Brain microvascular endothelial cell (primary cell): ENCODE measurements at places on chromosomes 12 and 14.

GRCh38 chr14:105074601-105075053, 9.4 kb upstream of the GPR132 start:
- no peak for DNase-seq

- DNase-seq = peak; percentile 62
These were observed 225.2 kb downstream of the CCER1 start for GRCh38 chr12:90729736-90730135.

- DNase-seq = no peak
These were observed 162.7 kb downstream of the ZFP36L1 start for GRCh38 chr14:68630081-68630571.

- DNase-seq = no peak
These were observed 44.9 kb upstream of the CLMN start for GRCh38 chr14:95364481-95365209.

- peak; percentile 87 for DNase-seq
These were observed 37.8 kb upstream of the LRRC10 start for GRCh38 chr12:69648476-69648875.

GRCh38 chr14:67641902-67642749, 22.4 kb downstream of the ARG2 start:
- DNase-seq = no peak

DNA sequence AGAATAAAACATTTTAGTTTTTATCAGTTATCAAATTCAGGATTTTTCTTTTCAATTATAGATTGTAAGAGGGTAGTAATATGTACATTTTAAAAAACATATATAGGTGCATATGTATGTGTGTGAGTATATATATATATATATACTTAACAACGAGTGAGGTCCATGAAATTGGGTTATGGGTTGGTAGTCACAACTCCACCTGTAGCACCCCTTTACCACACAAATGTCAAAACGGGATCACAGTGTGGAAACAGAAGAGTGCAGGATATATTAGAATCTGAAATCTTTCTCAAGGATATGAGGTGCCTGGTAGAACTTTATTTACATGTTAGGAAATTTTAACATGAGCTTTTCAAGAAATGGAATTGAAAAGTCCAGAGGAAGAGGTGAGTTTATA, 31.3 kb downstream of the MIA2 start:
- DNase-seq = peak; percentile 20

GRCh38 chr12:49000346-49000745, 1.2 kb upstream of the DDN start:
- DNase-seq = no peak

DNA sequence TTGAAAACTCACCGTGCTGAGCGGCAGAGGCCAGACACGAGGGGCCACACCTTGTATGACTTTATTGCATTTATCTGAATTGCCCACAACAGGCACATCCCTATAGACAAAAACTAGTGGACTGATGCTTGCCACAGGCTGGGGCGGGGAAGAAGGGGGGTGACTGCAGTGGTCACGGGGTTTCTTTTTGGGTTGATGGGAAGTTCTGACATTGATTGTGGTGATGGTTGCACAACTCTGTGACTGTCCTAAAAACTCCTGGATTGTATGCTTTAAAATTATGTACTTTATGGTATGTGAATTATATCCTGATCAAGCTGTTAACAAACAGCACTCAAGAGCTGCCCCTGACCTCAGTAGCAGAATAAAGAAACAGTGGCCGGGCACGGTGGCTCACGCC, 25.7 kb downstream of the DHX37 start:
- DNase-seq = no peak

DNA sequence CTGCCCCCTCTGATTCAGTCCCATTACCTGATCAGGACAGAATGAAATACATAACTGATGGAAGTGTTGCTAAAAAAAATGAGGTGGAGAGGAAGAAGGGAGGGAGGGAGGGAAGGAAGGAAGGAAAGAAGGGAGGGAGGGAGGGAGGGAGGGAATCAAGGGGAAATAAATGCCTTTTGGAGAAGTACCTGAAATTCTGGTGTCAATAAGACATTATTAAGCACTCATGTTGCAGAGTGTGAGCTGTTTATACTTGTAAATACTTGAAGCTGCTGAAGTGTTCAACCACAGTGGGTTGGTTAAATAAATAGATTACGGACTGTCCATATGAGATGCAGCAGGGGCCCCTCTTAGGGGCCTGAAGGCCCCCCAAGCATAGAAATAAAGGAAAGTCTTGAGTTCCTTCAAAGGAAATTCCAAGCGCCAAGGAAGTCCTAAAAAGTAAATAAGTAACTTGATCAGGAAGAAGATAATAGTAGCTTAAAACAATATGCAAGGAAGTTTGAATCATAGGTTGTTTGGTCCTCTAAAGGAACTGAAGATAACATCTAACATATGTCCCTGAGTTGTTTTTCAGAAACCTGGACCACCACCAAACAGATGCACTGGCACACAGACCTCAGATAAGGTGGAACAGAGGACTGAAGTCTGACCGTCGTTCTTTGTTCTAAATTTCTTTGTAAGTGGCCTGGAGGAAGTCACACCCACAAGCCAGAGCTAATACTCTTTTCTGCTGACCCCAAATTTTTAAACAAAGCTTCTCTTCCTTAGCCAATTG, 110.8 kb downstream of the SEC23A start:
- DNase-seq = no peak

- DNase-seq = peak; percentile 34
These were observed at the start of gene PAX9 for GRCh38 chr14:36661506-36662257. TSS of gene PAX9 (plus strand) at chr14:36661860. CDS start at chr14:36662090, 230 bp downstream.

GRCh38 chr14:68145539-68145938, 326.0 kb downstream of the RAD51B start:
- no peak for DNase-seq

- DNase-seq = no peak
These were observed 42.5 kb upstream of the DIO3 start for GRCh38 chr14:101518611-101519473.

- DNase-seq = no peak
These were observed 240.3 kb upstream of the TMPO start for GRCh38 chr12:98275131-98275475.

- DNase-seq = peak; percentile 74
These were observed 799 bp downstream of the SLC38A6 start for GRCh38 chr14:60981633-60982455.

DNA sequence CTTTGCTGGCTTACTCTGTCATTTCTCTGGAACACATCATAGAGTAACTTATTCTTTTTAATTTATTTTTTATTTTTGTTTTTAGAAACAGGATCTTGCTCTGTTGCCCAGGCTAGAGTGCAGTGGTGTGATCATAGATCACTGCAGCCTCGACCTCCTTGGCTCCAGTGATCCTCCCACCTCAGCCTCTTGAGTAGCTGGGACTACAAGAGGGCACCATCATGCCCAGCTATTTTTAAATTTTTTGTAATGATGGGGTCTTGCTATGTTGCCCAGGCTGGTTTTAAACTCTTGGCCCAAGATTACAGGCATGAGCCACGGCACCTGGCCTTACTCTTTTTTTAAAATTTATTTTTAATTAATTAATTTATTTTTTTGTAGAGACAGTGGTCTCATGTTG, 32.2 kb upstream of the RD3L start:
- DNase-seq = no peak

GRCh38 chr12:109934026-109934425, 34.0 kb downstream of the TCHP start:
- no peak for DNase-seq

- DNase-seq = no peak
These were observed 89.8 kb downstream of the CHST11 start for GRCh38 chr12:104546575-104546974.

DNA sequence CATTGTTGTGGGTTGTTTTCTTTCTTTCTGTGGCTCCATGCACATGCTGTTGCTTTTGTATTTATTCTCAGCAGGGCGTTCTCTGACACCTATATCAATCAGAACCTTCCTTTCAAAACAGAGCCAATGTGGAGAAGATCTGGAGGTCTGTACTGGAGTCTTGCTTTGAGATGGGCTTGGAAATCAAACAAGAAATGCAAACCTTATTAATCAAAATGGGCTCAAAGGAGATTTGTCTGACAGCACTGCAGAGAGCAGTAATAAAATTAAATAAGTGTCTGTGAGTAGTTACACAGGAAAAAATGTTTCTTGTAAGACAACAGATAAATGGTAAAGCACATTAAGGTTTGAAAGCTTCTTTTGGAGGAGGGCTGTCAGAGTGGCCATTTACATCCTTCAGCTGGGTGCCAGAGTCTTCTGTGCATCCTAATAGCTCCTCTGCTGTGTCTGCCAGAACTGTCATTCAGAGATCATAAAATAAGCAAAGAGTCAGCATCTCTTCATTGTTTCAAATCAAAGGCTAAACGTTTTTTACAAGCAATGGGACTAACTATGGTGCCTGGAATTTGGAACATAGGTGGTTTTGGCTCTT, 414.3 kb downstream of the NAV3 start:
- DNase-seq = no peak

DNA sequence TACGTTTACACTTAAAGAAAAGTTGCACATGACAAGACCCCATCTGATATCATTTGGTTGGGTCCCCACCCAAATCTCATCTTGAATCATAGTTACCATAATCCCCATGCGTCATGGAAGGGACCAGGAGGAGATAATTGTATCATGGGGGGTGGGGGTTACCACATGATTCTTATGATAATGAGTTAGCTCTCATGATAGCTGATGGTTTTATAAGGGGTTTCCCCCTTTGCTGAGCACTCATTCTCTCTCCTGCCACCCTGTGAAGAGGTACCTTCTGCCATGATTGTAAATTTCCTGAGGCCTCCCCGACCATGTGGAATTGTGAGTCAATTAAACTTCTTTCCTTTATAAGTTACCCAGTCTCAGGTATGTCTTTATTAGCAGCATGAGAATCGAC, 60.3 kb downstream of the PHLDA1 start:
- DNase-seq = no peak
